CD4-positive, alpha-beta memory T cell (primary cell): ENCODE measurements at places on chromosomes 13 and 19.

- no peak for DNase-seq
Measured at GRCh38 chr13:29464105-29464679, 131.3 kb downstream of the SLC7A1 start.

GRCh38 chr19:49019242-49019932 lies 2.5 kb upstream of the LHB start:
- DNase-seq: peak; percentile 66

GRCh38 chr19:33730858-33731607 lies 65.6 kb upstream of the KCTD15 start:
- no peak for DNase-seq

DNA sequence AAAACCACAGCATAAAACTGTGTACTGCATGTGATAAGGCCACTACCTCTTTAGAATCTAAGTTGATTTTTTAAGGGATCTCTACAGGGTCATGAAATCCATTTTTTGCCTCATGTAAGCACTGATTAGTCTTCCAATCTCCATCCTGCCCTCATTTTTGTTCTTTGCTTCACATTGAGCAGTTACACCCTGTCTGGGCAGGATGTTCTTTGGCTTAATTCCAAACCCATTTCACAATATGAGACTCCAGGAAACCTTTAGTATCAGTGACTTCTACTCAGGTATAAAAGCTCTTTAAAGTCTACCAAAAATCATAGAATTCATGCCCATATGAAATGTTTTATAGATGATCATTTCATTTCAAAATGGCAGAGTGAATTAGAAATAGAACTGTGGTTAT lies 592.6 kb downstream of the TBC1D4 start:
- no peak for DNase-seq

- peak; percentile 56 for DNase-seq
Measured at GRCh38 chr19:35000647-35001501, 751 bp downstream of the GRAMD1A start.

DNA sequence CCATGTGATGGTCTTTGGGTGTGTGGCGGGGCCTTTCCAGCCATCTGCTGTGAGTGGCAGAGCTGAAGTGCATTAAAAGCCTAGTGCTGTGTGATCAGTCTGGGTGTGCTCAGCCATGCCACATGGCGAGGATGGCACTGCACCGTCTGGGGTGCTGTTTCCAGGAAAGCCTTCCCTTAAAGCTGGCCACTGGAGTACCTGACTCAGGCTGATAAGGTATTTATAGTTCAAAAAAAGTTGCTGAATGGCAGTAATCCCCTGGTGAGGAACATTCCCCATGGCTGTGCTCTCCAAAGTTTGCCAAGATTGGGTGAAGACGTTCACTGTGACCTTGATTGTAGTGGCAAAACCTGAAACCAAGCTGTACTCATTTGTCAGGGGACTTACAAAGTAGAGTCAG lies 6.0 kb downstream of the GPI start:
- no peak for DNase-seq

GRCh38 chr19:8877854-8878705 lies 45.9 kb downstream of the MBD3L1 start:
- DNase-seq: no peak

GRCh38 chr19:31279436-31279765 lies 69.8 kb downstream of the TSHZ3 start:
- DNase-seq: no peak

GRCh38 chr13:113394339-113394640 lies 30.4 kb upstream of the GRTP1 start:
- DNase-seq: no peak

GRCh38 chr13:99255271-99255670 lies 2.9 kb downstream of the GPR18 start:
- no peak for DNase-seq

DNA sequence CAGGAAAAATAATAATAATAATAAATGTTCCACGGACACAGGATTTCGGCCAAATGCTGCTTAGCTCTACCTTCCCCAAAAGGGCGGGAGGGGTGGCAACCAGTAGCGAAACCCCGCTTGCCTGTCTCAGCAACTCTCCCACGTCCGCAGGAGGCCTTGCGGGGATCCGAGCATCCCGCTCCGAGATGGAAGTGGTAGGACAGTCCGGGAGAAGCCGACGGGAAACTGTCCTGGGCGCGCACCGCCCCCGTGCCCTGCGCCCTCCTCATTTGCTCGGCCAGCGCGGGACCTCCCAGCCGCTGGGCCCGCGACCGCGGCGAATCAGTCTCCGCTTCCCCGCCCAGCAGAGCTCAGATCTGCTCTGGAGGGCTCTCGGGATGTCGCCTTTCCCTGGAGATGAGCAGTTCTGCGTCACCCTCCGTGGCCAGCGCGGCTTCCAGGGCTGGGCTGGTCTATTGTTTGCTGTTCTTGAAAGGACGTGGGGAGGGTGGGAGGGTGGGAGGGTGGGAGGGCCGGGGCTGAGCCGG lies 48.9 kb upstream of the PABPC3 start:
- no peak for DNase-seq

GRCh38 chr13:59413126-59413525 lies 750.6 kb downstream of the DIAPH3 start:
- no peak for DNase-seq

GRCh38 chr19:39918183-39918651 lies 16.2 kb downstream of the FCGBP start:
- no peak for DNase-seq

- no peak for DNase-seq
Measured at GRCh38 chr13:36445891-36446351, 13.6 kb downstream of the CCNA1 start.

GRCh38 chr13:113422807-113423519 lies 30.3 kb downstream of the ADPRHL1 start:
- DNase-seq: no peak

- no peak for DNase-seq
Measured at GRCh38 chr19:5057860-5058259, 88.9 kb downstream of the KDM4B start.

DNA sequence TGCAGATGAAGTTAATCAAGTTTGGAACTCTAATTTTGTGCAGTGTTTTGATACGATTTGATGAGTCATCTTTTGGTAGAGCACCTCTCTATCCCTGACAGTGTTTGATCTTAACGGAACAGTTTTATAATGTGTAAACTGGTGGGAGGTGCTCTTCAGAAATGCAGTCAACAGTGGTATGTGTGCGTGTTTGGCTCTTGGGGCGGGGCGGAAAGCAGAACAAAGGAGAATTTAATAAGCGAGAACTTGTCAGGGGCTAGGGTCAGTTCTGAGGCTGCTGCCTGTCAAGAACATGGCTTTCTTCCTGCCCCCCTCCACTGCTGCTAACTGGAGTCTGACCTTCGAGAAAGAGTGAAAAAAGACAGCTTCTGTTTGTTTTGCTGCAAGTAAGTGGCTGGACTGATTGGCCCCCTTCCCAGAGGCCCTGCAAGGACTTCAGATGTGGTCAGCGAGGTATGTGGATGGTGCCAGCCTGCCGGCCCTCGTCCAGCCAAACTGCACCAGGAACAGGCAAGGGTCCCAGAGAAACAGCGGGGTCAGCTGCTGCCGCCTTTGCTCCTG lies 40.8 kb downstream of the BBC3 start:
- peak; percentile 63 for DNase-seq

- DNase-seq: no peak
Measured at GRCh38 chr19:1486720-1487575, 3.2 kb downstream of the PCSK4 start.

- DNase-seq: no peak
Measured at GRCh38 chr13:50072676-50073075, 57.4 kb downstream of the KCNRG start.

GRCh38 chr19:17886515-17886914 lies 14.8 kb downstream of the SLC5A5 start:
- DNase-seq: no peak
